NCI-H1436 treated with DMSO at 0.1 percent for 48 hours (cell line): ENCODE measurements at places on chromosomes 11 and 22.

DNA sequence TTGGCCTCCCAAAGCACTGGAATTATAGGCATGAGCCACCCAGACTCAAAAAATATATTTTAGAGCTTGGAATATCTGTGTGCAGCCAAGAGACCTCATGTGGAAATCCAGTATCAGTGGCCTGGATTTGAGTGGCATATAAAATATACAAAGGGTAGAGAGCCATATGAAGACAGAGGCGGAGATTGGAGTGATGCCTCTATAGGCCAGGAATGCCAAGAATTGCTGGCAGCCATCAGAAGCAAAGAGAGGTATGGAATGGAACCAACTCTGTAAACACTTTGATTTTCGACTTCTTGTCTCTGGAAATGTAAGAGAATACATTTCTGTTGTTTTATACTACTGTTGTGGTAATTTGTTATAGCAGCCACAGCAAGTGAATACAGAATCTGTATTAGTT is 123.0 kb downstream of the PLEKHA7 start:
- no peak for DNase-seq

- DNase-seq: no peak
Measured at GRCh38 chr11:73623686-73624085, 22.7 kb upstream of the PLEKHB1 start.

DNA sequence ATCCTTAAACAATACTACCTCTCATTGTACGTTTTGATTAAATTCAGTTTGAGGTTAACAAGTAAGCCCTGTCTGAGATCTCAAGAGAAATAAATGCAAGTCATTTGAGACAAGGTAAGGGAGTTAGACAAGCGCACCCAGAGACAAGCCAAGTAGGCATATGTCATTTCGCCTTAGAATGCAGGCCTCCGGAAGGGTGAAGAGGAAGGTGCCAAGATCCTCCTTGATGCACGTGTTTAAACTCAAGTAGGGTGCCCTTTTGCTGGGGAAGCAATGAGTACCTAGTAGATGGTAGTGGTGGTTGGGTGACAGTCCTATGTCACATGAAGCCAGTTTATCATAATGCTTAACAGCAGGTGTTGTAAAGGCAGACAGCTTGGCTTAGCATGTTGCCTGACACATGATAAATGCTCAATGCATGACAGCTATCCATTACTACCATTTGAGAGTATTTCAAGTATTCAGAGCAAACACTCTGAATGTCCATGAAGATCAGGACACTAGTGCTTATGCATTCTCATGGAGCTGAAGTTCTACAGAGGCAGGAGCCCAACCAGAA is 415.9 kb downstream of the TMEM135 start:
- no peak for DNase-seq

DNA sequence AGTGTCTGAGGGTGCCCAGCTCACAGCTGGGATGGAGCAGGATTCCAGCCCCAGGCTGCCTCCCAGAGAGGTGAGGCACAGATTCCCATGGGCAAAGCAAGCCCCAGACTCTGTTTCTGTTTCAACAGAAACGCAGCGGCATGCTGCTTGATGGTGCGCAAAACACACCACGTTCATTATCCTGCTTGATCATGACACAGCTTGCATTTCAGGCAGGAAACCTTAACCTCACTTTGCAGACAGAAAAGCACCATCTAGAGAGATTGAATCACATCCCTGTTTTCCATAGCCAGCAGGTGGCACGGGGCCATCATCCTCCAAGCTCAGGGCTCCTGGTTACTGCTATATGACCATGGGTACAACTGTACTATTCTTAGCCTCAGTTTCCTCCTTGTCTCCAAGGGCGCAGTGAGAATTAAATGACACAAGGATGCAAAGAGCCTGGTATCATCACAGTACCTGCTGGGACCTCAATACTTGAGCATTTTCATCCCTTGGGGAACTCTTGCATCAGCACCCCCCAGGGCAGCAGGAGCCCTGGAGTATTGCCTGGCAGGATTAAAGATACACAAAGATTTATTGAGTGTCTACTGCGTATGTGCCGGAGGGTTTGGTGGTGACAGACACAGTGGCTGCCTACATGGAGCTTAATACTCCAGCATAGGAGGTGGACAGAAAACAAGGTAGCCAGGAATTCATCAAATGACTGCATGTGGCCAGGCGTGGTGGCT is 110.0 kb downstream of the TP53I11 start:
- DNase-seq: no peak

- DNase-seq: no peak
Measured at GRCh38 chr11:9091044-9091922, at the start of gene SCUBE2. SCUBE2 (minus strand) TSS chr11:9091599; CDS start chr11:9091528, 71 bp downstream.

DNA sequence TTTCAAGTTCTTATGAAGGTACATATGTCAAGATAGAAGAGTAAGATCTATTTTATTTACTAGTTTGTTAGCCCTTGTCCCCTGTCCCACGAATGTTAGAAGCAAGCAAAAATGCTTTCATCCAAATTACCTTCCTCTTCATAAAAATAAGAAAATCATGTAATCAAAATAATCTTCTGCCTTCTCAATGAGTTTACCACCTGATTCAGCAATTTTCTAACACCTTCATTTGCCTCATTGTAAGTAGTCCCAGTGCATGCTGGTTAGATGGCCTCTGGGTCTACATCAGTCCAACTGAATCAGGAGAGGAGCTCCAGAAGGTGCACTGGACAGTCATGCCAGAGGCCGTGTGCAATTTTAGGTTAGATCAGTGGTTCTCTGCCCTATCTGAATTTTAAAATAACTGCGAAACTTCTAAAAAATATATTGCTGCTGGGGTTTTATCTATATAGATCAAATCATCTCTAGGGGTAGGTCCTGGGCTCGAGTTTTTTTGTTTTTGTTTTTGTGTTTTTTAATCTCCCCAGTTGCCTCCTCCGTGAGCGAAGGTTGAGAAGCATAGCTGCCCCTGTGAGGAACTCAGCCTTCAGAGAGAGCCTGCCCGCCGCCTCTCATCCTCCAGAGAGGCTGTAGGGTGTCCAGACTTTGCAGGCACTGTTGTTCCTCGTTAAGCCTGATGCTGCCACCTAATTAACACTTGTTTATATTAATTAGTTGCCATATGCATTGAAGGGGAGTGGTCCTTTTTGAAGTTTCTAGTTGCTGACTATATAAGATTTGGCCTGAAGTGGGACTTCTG is 32.2 kb downstream of the C22orf31 start:
- no peak for DNase-seq

- no peak for DNase-seq
Measured at GRCh38 chr11:130198292-130198691, 38.7 kb downstream of the ST14 start.

DNA sequence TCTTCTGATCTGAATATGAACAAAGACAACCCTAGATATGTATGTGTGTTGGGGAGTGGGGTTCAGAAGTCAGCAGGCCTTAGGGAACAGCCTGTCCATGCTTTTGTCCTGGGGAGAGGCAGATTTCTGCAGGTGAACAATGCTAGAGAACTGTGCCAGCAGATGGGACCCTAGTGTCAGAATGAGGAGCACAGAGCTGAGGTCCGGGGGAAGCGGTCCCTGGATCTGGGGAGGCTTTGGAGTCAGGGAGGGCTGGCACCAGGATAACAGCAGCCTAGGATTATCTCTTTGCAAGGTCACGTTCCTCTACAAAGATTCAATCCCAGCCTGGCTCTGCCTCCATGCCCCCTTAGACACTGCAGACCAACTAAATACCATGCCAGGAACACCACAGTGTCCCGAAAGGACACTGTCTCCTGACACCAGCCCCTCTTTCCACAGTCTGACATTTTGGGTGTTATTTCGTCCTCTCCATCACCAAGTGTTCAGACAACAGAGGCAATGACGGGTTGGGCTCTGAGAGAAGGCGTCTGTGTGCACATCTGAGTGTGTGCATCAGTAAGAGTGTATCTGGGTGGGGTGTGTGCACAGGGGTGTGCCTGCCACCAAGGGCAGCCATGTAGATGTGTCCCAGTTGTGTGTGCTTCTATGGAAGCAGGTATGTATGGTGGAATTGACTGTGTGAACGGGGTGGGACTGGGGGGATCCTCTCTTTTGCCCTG is 43.5 kb downstream of the EIF3F start:
- no peak for DNase-seq

- DNase-seq: no peak
Measured at GRCh38 chr22:44276041-44276440, 36.7 kb downstream of the SHISAL1 start.

DNA sequence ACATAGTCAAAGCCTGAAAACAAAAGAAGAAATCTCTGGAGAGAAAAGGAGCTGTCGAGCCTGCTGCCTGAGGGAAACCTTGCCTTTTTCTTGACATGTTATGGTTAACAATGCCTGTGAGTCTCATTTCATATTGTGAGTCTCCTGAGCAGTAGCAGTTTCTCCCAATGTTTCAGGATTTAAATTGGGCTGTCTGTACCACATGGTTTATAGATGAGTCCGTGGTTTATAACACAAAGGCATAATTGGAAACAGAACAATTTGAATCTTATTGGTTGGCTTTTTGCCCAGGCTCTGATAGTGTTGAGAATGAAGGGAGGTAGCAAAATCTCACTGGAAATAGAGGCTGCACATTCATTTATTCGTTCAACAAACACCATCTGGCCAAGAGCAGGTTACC is 540.9 kb downstream of the RAB38 start:
- DNase-seq: no peak

- DNase-seq: no peak
Measured at GRCh38 chr11:1568441-1568911, 3.6 kb downstream of the DUSP8 start.

DNA sequence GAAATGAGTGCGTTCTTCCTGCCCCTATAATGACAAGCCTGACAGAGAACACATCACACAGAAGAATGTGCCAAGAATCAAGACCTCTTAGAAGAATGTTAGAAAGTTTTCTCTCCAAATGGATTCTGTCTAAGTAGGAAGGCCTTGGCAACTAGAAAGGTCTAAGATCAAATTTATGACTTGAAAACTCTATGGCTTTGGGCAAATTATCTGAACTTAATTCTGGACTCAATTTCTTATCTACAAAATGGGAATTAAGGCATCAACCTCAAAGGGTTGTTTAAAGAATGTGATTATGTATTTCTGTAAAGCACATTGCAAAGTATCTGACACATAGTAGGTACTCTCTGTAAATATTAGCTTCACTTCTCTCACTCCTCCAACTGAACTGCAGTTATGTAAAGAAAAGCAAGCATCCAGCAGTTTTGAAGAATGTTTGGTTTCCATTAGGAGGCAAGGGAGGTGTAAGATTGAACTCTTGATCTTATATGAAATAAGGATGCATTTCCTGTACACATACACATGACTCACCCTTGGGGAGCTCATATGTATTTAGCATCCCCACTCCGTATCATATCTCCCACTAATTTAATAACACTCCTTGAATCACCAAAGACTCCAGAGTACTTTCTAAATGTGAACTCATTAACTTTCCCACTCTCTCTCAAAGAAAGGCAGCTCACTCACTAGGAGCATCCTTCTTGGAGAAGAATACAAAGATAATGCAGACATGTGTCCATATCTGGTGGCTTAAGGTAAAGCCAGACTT is 77.6 kb downstream of the ETS1 start:
- no peak for DNase-seq

- no peak for DNase-seq
Measured at GRCh38 chr11:128324051-128324481, 263.3 kb downstream of the ETS1 start.

- DNase-seq: no peak
Measured at GRCh38 chr11:26946257-26946716, 47.6 kb upstream of the FIBIN start.

DNA sequence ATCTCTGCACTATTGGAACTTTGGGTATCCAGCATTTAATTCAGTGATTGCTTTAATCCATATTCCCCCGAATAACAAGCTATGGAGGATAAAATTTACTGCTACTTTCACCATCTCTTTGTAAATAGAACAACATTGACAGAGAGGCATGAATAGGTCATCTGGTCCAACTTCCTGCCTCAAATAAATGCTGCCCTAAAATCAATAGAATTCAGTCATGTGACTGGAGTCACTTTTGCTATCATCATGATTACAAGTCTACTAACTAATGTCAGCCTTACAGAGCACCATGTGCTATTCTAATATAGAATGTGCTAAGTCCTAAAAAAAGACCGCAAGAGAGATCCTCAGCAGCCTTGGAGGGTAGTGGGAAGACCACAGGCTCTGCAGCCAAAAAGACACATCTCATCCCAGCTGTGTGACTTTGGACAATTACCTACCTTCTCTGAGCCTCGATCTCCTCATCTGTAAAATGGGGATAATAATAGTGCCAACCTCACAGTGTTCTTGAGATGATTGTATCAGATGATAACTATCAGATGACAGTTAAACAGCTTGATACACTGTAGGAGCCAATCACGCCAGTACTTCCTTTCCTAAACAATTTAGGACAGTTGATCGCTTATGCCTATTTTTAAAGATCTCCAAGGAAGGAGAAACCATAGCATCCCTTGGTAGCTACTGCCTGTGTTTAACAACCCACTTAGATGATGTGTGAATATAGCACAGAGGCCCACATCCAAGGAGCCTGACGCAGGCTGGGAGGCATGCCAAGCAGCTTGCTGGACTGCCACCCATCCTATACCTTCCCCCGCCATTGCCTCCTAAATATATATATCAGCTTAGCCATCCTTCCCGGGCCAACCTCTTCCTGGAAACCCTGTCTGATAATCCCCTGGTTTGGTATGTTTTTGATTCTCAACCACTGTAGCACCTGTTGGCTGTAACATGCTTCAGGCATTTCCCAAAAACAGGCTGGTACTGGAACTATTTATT is 77.3 kb upstream of the PHF21A start:
- no peak for DNase-seq

GRCh38 chr11:34534826-34535225 is 21.2 kb upstream of the ELF5 start:
- no peak for DNase-seq

DNA sequence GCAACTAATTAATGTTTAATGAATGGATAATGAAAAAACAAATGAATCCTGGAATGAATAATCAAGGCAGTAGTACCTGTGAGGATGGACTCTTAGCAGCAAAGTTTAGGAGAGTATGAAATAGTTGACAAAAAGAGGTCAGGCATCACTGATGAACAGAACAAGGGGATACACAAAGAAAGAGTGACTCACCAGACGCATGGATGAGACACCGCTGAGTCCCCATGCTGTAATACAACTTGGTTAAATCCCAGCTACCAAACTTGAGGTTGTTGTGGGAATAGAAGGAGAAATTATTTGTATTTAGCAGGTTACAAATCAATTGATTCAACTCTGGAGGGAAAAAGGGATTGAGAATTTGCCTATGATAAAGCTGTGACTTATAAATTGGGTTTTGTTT is 976.9 kb upstream of the TENM4 start:
- no peak for DNase-seq

DNA sequence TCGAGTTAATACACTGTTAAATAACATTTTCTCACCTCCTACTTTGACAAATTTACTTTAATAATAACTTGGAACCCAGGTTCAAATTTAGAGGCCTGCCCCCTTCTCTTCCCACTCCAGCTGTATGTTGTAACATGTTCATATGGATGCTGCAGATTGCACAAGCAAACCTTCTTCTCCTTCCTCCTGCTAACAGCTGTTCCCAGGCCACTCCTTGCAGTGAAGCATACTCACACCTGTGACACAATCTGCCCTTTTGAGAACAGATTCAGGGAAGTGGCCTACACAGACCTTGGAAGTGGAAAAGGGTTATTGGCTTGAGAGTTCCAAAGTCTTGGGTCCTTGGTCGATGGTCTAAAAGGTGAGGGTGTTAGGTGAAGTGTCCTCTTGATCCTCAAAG is 131.9 kb downstream of the TEAD1 start:
- no peak for DNase-seq

GRCh38 chr22:22201185-22201929 is 43.2 kb upstream of the VPREB1 start:
- no peak for DNase-seq

GRCh38 chr11:43968719-43969118 is 26.3 kb downstream of the C11orf96 start:
- DNase-seq: no peak
